Effector CD4-positive, alpha-beta T cell (primary cell): ENCODE measurements at places on chromosomes 1 and 21.

GRCh38 chr1:196779093-196779492 is 4.5 kb downstream of the CFHR3 start:
- DNase-seq: no peak

DNA sequence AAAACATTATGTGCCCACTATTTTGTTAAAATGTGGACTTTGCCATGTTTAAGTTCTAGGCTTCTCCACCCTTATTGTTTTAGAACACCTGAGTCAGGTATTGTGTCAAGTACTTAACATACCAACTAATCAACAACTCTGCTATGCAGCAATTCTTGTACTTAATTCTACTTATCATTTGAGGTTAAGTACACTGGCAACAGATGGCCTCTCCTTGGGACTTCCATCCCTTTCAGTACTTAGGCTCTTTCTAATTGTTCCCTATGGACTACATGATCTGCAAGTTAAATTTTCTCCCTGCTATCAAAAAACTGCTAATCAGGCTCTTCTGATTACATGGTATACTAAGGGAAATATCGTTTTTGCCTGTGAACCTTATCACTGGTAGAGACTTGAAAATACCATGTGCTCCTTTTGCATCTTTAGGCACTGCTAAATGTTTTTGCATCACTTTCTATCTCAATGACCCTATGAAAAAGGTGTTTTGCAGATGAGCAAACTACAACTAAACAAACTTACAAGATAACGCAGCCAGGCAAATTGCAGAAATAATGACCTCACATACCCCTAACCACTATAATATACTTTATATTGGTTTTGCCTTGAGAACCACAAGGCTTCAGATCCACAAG is 18.9 kb downstream of the SFPQ start:
- DNase-seq: no peak

DNA sequence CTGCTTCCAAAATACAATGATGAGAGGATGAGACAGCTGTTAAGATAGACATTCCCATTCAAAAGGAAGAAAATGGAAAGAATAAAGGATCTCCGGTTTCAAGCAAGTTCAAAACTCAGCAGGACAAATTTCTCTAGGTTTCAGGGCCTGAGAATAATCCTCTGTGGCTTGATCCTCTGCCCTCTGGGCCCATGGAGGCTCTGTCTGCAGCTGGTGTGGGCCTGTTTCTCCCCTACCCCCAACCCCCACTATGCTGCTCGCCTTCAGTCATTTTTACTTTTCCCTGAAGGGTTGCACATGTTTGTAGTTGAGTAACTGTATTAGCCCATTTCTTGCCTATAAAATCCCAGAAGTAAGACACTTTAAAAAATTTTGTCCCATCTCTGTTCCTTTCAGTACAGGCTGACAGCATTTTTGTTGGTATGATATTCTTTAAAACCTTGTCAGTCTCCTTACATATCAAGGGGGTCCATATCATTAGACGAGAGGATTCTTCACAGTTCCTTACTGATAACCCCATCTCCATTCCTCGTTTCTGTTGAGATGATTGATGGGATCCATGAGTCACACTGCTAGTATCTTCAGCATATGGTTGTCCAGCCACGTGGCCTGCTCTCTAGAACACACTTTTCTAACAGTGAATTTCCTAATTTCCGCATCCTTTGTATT is 10.5 kb downstream of the ZMYM4 start:
- DNase-seq: no peak

DNA sequence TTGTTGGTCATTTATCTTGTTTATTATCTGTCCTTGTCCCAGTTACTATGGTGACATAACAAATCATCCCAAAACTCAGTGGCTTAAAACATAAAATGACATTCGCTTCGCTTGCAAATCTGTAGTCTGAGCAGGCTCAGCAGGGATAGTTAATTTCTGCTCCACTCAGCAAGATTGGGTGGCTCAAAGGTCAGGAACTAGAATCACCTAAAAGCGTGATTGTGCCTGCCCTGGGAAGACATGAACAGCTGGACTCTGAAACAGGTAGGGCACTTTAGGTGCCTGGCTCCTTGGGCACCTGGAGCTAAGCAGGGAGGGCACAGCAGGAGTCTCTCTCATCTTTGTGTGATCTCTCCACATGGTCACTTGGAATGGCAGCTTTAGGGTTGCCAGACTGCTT is 14.7 kb upstream of the TRAF3IP3 start:
- no peak for DNase-seq

GRCh38 chr1:97243973-97244560 is 522.5 kb downstream of the PTBP2 start:
- DNase-seq: no peak

- DNase-seq: no peak
Observed at GRCh38 chr1:155048449-155049334, 2.4 kb upstream of the ADAM15 start.

DNA sequence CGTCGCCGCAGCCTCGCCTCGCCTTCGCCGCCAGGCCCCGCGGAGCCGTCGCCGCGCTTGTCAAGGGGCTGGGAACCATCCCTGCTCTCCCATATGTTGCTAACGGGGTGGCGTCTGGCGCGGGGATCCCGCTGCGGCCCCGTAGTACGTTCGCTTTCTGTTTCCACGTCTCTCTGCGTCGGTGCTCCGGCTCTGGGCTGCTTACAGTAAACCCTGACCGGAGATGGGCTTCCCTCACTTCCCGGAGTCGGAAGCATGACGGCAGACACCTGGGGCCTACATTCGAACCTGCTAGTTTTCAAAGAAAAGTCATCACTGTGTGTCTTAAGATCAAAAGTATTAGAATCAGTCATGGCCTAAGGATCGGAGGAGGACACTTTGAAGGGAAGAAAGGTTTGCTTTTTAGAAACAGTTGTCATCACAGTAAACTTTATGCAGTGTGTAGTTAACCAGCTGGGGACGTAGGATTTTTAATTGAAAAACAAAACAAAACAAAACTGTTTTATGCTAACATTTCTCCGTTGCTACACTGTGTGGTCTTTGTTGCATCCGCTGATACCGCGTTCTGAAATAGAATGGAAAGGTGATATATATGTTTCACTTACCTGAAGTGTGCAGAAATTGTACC is 69.0 kb downstream of the SLC35A3 start:
- DNase-seq: peak; percentile 69

DNA sequence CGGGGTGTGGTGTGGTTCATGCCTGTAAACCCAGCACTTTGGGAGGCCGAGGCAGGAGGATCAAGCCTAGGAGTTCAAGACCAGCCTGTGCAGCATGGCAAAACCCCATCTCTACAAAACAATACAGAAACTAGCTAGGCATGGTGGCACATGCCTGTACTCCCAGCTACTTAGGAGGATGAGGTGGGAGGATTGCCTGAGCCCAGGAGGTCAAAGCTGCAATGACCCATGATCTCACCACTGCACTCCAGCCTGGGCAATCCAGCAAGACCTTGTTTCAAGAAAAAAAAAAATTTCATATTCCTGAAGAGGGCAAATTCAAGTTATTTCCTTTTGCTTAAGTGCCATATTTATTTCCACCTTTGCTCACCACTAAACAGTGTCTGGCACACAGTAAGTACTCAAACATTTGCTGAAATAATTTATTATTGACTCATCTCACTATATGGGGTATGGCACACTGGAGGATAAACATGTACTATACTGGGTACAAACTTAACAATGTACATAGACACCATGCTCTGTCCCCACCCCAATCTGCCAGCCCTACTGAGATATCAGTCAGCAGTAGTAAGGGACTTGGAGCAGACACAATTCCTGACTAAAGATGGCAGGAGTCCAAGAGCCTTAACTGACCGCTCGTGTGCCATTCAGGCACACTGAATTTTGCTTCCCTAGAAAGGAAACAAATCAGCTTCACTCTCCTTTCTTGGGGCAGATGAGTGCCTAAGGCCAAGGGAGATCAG is 15.5 kb downstream of the MEAF6 start:
- no peak for DNase-seq

- no peak for DNase-seq
Observed at GRCh38 chr1:198564157-198564556, 23.7 kb upstream of the ATP6V1G3 start.

GRCh38 chr1:89887270-89887669 is 66.4 kb downstream of the LRRC8D start:
- no peak for DNase-seq

GRCh38 chr1:172477216-172477615 is 33.3 kb upstream of the PIGC start:
- DNase-seq: no peak
